ENCODE measurements at places on chromosomes 12 and 14. TPM values are rescaled to one million over a fixed set of nuclear protein-coding genes. Genes with fewer than 3 reads are reported as not detected.

The GLIPR1L1 gene
- not detected for polyA plus RNA-seq

The C12orf56 gene
- polyA plus RNA-seq: not detected

The DPF3 gene
- 6.0 TPM for polyA plus RNA-seq

The SLC41A2 gene
- polyA plus RNA-seq: 0.83 TPM

The POTEG gene
- not detected for polyA plus RNA-seq

The KRT7 gene
- polyA plus RNA-seq: not detected

The SIX1 gene
- not detected for polyA plus RNA-seq

The P2RX2 gene
- not detected for polyA plus RNA-seq

The CCDC177 gene
- not detected for polyA plus RNA-seq

The RNASE1 gene
- polyA plus RNA-seq: not detected

The IAPP gene
- polyA plus RNA-seq: not detected

The POTEM gene
- polyA plus RNA-seq: not detected

The RPL10L gene
- not detected for polyA plus RNA-seq

All from IgD-negative memory B cell (primary cell).